ENCODE measurements at places on chromosomes 16 and 17. TPM values are rescaled to one million over a fixed set of nuclear protein-coding genes. Genes with fewer than 3 reads are reported as not detected.

DNA sequence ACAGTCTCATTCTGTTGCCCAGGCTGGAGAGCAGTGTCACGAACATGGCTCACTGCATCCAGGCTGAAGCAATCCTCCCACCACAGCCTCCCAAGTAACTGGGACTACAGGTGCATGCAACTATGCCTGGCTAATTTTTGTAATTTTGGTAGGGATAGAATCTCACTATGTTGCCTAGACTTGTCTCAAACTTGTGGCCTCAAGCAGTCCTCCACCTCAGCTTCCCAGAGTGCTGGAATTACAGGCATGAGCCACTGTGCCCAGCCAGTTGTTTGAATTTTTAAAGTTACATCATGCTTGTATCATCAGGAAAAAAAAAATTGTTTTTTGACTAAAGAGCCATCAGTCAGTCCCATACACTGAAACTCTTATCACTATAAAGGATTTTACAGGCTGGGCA lies 17.1 kb upstream of the VPS4A start:
- no peak for DNase-seq

The PRKCB gene
- total RNA-seq: 106 TPM

DNA sequence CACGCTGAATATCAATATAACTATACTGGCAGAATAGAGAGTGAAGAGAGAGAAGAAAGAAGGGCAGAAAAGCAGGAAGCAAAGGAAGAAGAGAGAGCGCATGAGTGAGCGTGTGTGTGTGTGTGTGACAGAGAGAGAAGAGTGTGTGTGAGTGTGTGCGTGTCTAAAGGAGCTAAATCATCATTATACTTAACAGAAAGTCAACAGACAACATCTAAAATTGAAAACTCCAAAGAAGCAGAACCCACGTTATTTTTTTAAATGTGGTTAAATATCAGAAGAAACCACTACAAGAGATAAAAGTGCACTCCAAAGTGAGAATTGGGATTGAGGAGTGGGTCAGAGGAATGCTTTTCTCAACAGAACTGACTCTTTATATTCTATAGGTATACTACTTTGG lies 77.2 kb downstream of the BRIP1 start:
- DNase-seq: no peak

GRCh38 chr16:88064889-88065746 lies 113.9 kb downstream of the BANP start:
- no peak for DNase-seq

DNA sequence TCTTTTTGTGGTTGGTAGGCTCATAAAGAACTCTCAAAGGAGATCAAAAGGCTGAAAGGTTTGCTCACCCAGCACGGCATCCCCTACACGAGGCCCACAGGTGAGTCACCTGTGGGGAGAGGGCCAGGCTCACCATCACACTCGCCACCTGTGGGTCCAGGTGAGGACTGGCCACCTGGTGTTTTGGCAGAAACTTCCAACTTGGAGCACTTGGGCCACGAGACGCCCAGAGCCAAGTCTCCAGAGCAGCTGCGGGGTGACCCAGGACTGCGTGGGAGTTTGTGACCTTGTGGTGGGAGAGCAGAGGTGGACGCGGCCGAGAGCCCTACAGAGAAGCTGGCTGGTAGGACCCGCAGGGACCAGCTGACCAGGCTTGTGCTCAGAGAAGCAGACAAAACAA lies 11.1 kb downstream of the GNPTG start:
- no peak for DNase-seq

DNA sequence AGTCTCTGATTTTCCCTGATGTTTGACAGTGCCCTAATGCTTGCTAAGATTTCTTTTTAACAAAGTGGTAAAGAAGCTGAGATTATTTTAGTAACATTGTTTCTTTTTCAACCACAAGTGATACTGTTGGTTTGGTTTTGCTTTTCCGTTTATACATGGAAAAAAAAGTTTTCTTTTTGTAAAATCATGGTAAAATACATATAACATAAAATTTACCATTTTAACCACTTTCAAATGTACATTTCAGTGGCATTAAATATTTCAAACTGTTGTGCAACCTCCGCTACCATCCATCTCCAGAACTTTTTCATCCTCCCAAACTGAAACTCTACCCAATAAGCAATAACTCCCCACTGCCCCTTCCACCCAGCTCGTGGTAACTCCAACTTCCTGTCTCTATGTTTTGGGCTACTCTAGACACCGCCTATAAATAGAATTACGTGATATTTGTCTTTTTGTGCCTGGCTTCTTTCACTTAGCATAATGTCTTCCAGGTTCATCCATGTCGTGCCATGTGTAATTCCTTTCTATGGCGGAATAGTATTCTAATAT lies 4.6 kb downstream of the CIITA start:
- no peak for DNase-seq

DNA sequence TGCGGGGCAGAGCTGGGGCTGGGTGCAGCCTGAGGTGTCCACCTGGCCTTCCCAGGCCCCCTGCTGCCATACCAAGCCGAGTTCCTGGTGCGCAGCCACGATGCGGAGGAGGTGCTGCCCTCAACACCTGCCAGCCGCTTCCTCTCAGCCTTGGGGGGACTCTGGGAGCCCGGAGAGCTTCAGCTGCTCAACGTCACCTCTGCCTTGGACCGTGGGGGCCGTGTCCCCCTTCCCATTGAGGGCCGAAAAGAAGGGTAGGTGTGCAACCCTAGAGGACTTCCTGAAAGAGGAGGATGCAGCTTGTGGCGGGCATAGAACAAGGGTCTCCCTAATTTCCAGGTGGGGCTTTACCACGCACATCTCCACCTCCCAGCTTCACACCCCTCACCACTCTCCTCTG lies 2.5 kb downstream of the SGCA start:
- DNase-seq: no peak

- no peak for DNase-seq
Measured at GRCh38 chr16:50676684-50677225, 4.4 kb downstream of the SNX20 start.

The SALL1 gene
- not detected for total RNA-seq

DNA sequence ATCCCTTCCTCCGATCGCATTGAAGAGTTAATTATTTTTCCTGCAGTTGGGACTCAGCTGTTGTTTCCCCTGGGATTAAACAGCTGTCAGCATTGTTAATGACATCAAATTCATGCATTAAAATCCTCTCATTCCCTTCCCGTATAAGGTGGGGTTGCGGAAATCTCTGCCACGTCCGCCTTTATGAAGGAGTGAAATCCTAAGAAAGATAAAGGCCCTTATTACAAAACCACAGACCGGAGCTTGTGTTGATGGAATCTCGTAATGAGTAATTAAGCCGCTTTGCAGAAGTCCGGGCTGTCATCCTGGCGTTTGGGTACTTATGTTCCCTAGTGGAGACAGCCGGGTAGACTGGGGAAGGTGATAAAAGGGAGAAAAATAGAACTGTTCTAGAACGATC lies 627.6 kb downstream of the MAF start:
- DNase-seq: no peak

All from CD4-positive, alpha-beta memory T cell (primary cell).